ENCODE measurements at places on chromosomes 5 and 9.

DNA sequence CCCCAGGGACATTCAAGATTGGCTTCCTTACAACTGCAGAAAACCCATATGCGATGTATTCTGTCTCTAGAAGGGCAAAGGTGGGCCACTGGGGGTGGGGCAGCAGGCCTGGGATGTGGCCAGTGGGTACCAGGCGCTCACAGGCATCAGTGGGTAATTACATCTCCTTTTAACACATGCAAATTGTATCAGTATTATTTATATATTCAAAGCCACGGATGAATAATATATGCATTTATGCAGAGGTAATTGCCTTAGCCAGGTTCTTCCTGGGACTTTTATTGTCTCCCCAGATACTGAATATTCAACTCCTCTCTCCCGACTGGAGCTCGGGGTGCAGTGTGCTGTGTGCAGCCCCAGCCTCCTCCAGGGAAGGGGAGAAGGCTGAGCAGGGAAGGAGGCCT is 109.4 kb upstream of the MVB12B start:
- DNase-seq = no peak

DNA sequence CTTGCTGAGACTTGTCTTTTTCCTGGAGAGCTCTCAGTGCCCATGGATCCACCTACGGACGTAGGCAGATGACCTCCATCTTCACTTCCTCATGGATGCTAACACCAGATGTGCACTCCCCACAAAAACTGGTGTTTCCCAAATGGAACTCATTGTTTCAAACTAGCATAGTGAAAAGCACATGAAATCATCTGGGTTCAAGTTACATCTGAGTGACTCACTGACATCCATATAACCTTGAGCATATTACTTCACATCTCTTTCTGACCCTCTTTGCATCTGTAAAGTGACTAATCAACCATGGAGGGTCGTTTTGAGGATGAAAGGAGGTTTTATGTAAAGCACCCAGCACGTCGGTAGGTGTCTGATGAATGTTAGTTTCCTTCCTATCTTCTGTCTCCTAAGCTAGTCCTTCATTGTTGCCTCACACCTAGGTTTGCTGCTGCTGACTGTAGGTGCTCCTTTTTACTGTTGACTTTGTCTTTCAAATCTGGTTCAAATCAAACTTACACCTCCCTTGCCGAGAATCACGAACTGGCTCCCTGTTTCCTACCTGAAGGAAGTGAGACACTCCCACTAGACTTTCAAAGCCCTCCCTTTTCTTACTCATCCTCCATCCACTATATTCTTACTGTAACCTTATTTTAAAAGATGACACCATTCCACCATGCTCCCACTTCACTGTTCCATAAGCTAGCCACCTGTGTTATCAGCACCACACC is 10.3 kb downstream of the OCLN start:
- DNase-seq = peak; percentile 52

DNA sequence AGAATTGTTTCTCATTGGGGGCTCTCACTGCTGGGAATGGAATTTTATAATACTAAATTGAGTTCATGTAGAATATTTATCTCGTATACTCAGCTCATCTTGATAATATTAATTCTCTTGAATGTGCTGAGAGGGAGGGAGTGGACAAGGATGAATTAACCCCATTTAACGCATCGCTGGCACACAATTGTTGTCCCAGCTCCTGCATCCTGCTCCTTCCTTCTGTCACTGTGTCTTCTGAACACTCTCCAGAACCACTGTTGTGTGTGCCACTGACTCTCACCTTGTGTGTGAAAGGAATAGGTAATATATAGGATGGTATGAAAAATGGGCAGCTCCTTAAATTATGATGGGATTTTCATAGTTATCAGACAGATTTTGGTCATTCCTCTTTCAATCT is 267.3 kb downstream of the MTRR start:
- DNase-seq = no peak

GRCh38 chr5:150457121-150457520 is 7.6 kb upstream of the RPS14 start:
- no peak for DNase-seq

- DNase-seq = peak; percentile 70
Observed at GRCh38 chr9:126664900-126665643, 51.3 kb downstream of the LMX1B start.

DNA sequence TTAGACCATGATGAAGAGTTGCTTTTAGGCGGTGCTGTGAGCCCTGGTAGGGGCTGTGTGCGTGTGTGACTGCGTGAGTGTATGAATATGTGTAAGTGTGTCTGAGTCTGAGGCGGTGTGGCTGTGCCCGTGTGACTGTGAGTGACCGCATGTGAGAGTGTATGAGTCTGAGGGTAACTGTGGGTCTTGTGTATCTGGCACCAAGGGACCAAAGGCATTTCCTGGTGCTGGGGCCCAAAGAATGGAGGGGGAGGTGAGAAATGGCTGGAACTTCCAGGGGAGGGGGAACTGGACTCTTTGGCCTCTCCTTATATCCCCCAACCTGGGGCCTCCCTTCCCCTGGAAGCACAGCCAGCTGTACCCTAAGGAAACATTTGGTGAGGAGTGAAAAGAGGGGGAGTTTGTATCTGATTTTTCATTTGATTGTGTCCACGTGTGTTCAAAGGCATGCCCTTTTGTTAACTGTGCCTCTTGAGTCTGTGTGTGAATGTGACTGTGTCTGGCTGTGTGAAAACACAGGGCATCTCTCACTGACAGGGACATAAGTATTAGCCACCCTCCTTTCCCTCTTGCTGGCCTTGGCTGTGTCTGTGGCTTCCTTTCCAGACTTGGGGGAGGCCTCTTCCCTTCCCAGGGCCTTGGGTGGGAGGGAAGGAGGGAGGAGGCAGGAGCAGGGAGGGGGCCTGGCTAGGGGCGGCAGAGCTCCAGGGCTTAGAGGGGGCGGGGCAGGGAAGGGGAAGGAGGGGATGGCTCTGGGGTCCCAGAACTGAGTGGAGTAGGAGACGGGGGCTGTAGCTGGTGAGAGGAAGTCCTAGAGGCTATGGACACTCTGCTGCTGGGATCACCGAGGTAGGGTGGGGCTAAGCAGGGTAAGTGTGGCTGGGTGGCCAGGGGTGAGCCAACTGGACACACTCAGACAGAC is 1.4 kb downstream of the IL11RA start:
- DNase-seq = no peak

DNA sequence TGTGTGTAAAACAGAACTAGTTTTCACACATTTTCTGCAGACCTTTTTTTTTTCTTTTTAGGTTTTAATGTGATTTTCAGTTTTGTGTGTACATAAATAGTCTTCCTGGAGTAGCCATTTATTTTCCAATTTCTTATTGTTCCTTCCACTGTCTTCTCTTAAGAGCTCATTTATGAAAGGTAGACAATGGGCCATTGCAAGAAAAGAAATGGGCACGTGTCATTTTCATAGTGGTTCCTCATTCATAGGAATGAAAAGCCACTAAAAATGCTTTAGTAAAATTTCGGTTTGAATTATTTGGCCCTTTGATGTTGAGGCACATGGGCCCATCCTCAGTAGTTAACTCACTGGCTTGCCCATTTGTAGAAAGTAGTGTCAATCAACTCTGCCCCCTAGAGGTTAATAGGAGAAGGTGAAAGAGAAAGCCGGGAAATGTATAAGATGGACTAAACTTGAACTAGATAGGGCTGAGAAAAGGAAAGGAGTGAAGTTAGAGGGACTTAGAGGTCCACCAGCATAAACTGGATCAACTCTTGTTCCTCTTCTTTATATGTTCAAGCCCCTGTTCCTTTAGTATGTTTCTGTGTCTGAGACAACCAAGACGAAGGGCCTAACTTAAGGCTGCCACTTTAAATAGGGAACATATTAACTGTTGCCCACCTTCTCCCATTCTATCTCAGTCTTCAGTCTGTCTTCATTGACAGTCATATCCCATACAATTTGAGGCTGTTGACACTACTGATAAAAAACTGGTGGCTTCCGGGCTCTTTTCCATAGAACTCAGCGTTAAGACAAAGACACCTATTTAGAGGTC is 72.6 kb downstream of the SMARCA2 start:
- peak; percentile 72 for DNase-seq

GRCh38 chr9:113808391-113809358 is 67.4 kb upstream of the ZNF618 start:
- no peak for DNase-seq

DNA sequence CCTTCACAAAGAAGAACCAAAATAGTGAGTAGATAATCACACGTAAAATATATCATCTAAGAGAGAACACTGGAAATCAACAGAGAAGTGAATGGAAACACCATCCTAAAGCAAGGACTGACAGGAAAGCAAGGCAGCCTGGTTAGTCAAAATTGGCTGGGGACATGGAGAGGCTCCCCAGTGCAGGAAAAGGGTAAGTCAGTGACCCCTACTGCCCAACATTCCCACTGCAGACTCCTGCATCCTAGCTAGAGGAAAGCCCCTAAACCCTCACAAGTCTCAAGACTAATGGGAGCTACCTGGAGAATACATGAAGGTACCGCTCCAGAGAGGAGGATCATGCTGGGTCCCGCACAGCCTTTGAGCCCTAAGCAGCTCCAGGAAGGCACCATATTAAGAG is 60.1 kb downstream of the ZDHHC21 start:
- DNase-seq = no peak

DNA sequence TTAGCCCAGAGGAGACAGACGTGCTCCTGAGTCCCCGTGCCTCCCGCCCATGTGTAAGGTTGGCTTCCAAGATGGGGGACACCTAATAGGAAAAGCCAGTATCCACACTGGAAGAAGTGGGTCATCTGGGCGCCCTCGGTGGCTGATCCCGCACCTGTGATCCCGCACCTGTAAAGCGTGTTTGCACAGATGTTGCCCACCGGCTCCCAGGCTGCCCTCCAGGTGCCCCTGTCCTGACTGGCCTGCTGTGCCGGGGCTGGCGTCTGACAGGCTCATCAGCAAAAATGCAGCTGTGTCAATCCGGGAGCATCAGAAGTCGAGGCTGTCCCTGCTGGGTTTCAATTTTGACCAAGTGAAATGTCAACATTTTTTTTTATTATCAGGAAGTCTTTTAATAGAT is 88.5 kb downstream of the IRX1 start:
- no peak for DNase-seq

- DNase-seq = peak; percentile 33
Observed at GRCh38 chr5:6837519-6838110, 124.4 kb downstream of the TENT4A start.

DNA sequence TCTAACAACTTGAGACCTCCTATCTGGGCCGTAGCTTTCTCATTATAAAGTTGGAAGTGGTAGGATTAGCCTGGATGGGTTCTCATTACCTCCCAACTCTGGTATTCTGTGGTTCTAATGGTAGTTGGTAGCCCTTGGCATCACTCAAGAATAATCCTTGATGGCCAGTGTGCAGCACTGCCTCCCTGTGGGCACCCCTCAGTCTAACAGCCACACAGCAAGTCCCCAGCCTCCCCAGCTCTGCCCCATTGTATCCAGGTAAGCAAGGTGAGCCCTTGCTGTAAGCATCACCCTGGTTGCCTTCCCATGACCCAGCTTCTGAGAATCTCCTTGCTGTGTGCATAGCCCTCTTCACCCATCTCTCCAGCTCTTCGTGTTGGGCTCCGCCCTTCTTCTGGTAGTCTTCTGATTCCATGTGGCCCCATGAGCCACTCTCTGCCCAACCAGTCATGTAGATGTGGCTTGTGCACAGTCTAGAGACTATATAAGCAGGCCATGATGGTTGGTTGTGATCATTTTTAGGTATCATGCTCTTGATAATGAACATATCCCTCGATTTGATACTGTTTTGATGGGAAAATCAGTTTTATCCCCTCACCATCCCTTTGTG is 57.6 kb upstream of the GRHPR start:
- peak; percentile 40 for DNase-seq

DNA sequence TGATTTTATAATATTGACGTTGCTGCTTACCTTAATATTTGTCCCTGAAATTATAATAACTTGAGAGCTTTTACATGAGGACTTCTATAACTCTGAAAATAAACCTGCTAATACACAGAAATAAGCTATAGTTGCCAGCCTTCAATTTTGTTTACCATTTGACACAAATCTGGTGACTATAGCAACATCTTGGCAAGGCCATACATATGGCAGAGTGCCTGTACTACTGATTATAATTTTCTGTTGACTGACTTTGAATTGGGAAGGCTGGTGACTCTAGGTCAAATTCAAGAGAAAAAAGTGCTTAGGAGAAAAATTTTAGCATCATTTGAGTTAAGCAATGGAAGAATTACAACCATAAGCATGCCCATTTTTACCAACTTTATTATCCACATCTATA is 581.4 kb upstream of the PTPRD start:
- DNase-seq = peak; percentile 68

DNA sequence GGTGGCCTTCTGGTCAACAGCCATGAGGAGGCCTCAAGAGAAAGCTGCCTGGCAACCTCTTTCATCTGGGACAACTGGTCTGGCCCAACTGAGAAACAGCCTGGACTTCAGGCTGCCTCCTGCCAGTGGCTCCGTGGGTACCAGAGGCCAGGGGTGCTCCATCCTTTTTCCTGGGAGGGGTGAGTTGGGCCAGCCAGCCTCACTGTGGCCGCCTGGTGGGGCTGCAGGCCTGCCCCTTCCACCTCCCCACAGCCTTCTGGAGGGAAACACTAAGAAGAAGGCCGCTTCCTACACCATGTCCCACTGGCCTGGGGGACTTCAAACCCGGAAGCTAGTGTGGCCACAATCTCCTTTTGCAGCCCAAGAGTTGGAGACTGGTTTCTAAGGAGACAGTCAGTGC is 13.8 kb upstream of the NKD2 start:
- DNase-seq = no peak

- no peak for DNase-seq
Observed at GRCh38 chr5:71529682-71530081, 57.5 kb upstream of the MCCC2 start.

DNA sequence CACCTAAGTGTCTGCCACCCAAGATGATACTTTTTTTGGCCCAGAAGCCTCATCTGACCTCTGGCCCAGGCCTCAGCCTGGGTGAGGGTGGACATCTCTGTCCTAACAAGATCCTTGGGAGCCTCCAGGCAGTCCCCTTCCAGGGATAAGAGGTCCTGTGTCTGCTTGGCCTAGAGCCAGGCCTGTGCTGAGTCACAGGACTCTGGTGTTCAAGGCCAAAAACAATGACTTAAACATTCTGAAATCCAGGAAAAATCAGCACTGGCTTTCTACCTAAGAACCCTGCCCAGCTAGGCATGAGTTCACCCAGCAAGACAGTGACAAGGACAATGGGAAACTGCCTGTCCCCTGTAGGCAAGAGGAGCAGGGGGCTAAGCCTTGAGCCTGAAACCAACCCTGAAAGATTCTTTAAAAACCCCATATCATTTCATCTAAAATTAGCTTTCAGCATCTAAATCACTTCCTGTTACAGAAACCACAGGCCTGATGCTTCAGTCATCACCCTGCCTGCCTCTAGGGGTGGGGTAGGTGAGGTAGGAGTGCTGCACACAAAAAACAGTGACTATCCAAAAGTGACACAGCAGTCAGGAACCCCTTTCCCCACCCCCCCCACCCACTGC is 29.9 kb downstream of the CSF2 start:
- peak; percentile 54 for DNase-seq

GRCh38 chr5:150052956-150053712 is 33.2 kb downstream of the CSF1R start:
- no peak for DNase-seq

GRCh38 chr5:99083197-99083596 is 154.4 kb upstream of the CHD1 start:
- DNase-seq = no peak
